ENCODE measurements at places on chromosomes 5 and 9.

DNA sequence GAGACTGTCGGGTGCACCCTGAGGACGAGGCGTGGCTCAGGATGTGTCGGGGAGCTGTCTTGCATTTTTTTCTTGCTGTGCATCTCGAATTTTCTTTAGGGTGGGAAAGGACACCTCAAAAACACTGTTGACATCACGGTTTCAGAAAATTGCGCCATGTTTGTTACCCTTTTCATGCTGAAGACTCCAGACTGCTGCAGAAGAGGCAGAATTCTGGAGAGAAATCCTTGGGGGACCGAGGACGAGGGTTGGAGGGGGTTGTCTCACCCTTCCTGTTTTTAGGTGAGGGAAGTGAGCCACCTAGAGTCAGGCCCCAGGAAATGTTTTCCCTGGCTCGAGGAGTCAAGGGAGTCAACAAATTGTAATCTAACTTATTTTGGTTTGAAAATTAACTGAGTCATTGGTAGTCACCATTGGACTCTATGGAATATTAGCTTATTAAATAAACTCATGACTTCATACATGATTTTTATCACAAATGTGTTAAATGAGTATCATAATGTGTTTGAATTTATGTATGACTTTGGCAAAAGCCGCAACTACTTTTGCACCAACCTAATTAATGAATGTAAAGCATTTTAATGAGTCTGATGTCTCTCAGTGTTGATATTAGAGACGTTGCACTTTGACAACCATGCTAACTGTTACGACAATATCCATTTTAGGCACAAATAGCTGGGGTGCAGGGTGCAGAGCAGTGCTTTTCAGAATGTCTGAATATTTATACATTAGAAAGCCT is 724 bp upstream of the LYSMD3 start:
- DNase-seq = peak; percentile 73

DNA sequence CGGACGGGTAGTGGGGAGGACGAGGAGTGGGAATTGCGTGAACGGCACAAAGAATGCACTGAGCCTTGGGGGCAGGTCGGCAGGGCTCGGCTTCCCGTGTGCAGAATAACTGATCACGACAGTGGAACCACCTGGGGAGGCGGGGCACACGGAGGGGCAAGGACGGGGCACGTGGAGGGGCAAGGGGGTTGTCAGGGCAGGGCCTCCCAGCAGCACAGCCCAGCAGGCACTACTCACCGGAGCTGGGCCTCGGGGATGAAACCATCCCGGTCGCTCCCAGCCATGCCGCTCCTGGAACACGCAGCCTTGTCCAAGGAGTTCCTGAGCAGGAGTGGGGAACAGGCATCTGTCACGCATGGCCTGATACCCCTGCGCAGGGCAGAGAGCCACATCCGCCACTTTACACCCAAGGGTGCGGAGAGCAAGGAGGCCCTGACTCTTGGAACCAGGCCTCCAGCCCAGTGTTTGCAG is 33.4 kb downstream of the SARDH start:
- no peak for DNase-seq

DNA sequence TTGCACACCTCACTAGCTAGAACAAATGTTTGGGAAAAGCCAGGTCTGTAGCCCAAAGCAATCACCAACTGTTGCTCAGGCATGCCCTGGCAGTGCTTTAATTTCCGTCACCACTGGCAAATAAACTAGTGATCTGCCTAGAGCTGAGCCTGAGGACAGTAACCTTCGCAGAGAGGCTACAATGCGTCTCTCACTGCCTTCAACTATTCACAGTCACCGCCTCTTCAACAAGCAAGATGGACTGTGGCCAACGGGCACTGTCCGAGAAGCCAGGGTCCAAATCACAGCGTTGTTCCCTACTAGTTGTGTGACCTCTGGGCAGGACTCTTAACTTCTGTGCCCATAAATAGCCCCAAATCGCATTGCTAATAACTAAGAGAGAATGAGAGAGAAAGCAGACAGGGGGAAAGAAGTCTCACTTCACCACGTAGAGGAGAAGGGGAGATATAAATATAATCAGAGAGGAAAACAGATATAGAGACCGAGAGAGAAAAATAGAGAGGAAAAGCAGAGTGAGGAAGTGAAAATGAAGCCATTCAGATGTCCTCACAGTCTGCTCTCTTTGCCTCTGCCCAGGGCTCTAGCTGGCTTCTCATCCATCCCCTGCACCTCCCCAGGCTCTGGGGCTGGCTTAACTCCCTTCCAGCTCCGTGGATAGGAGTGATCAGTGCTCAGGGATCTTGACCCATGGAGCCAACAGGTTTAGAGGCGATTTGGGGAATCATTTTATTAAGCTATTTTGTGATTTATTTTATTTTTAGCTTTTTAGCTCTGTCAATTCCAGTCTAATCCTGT is 157.9 kb downstream of the ZDHHC21 start:
- DNase-seq = no peak

GRCh38 chr5:77599679-77600078 is 38.8 kb downstream of the OTP start:
- DNase-seq = no peak

DNA sequence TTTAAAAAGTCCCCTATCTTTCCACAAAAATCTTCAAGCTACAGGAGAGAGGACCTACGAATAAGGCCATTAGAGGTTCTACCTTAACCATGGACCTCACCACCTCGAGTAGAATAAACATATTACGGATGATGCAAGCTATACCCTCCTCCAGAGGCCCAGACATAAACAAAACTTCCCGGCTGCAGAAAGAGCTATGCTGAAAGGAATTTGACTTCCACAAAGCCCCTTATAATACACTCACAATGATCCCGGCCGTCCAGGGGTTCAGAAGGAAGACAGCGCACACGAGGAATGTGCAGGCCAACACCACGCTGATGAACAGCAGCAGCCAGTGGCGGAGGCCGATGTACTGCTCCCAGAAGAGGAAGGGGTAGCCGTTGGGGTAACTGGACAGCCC is 59.0 kb downstream of the PTCH1 start:
- DNase-seq = no peak

DNA sequence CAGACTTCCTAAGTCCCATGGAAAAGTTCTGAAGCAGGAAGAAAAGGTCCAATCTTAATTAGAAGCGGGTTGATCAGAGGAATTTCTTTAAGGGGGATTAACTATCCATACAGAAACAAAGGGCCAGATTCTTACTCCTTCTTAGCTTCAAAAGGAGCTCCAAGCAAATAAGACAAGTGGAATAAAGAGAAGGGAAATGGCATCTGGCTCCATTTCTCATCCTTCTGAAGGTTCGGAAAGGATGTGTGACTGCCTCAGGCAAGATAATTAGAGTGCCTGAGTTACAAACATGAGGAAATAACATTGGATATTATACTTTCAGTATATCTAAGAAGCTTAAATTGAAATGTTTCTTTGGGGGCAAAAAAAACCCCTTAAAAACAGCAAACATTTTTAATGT is 88.1 kb upstream of the ADAMTS19 start:
- DNase-seq = no peak

DNA sequence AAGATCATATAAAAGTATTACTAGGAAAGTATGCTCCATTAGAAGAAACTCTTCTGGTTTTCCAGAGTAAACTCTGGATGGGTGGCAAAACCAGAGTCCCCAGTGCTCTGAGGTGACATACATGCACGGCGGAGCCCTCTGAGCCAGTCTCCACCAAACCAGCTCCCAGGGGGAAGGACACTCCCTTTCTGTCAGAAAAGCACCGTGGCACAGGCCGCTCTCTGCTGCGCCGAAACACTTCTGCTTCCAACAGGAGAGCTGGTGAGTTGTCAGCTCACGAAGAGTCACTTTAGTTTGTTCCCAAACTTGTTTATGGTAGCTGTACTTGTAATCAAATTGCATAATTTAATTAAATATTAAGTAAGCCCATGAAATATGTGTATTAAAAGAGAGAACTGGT is 184.6 kb downstream of the CDK5RAP2 start:
- no peak for DNase-seq

- no peak for DNase-seq
Measured at GRCh38 chr5:34535944-34536623, 120.0 kb upstream of the RAI14 start.

DNA sequence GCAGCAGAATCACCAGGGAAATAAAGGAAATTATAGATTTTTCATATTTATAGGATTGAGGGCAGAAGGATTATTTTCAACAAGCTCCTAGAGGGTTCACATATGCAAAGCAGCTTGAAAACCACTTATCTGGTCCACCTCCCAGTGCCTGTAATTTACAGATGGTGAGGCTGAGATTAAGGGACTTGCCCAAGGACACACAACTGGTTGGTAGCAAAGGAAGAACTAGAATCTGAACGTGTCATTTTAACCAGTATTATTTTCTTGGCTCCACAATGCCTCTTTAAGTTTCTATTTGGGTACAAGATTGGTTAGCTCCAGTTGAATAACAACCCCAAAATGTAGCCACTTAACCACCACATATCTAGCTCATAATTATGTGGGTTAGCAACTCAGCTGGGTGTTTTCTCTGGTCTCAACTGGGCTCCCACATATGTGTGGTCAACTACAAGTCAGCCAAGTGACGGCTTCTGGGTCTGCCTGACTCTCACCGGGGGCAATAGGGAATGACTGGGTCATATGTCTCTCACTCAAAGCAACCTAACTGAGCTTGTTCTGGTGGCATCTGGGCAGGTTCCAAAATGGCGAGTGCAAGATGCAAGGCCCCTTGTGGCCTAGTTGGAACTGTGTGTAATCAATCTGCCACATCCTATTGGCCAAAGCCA is 127.7 kb downstream of the ZDHHC21 start:
- DNase-seq = no peak

GRCh38 chr5:132681476-132681831 is 7.7 kb downstream of the IL4 start:
- DNase-seq = no peak

GRCh38 chr5:74313896-74314295 is 326.6 kb downstream of the ENC1 start:
- no peak for DNase-seq

DNA sequence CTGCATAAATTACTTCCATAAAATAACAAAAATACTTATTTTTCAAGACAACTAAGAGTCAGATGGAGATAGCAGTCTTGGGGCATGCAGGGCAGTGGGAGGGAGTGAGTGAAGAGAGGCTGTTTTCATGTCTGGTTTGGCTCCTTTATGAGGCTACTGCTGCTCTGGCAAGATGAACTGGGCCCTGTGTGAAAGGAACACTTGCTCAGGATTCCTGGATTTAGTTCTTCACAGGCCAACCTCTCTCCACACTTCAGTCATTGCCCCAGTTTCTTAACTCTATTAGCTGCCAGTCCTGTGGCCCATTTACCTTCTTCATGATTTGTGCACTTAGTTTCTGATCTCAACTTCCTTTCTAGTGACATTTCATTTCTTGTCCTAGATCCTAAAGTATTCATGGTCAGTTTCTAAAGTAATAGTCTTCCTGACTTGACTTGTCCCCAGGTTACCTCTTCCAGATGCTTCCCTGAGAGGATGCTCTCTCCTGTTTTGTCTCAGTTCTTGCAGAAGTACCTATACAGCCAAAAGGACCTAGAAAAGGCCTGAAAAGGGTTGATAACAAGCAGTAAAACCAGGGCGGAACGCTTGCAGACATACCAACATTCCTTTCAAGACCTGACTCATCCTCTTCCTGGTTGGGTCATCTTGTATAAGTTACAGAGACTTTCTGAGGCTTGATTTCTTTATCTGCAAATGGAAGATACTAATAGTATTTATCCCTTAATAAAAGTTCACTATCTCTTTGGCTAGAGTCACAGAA is 77.0 kb upstream of the ZFAND5 start:
- peak; percentile 66 for DNase-seq

GRCh38 chr9:78031444-78031892 is at the start of gene GNAQ:
Gene GNAQ, minus strand, starts transcription at chr9:78031811. Its CDS starts 576 bp downstream, at chr9:78031235.
- no peak for DNase-seq

DNA sequence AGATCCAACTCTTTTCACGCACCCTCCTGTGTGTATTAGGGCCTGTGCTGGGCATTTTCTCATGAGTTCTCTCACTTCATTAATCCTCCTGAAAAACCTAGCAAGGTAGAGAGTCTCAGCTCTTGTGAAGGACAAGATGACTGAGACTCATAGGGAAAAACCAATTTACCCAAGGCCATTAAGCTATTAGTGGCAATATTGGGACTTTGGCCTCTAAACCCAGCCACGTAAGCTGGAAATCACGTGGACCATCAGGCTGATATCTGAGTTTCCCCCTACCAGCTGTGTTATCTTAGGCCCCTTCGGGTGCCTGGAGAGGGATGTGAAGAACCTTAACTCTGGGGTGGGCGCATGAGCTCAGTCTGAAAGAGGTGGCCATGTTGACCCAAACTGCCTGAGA is 80.7 kb downstream of the ANKH start:
- no peak for DNase-seq

GRCh38 chr9:133369933-133370332 is 5.9 kb downstream of the SURF4 start:
- no peak for DNase-seq

- DNase-seq = no peak
Measured at GRCh38 chr5:14869668-14870164, 1.9 kb downstream of the ANKH start.

GRCh38 chr5:53478411-53479044 is 1.9 kb upstream of the FST start:
- peak; percentile 62 for DNase-seq

GRCh38 chr5:72305194-72306142 is 14.6 kb downstream of the MRPS27 start:
- no peak for DNase-seq

DNA sequence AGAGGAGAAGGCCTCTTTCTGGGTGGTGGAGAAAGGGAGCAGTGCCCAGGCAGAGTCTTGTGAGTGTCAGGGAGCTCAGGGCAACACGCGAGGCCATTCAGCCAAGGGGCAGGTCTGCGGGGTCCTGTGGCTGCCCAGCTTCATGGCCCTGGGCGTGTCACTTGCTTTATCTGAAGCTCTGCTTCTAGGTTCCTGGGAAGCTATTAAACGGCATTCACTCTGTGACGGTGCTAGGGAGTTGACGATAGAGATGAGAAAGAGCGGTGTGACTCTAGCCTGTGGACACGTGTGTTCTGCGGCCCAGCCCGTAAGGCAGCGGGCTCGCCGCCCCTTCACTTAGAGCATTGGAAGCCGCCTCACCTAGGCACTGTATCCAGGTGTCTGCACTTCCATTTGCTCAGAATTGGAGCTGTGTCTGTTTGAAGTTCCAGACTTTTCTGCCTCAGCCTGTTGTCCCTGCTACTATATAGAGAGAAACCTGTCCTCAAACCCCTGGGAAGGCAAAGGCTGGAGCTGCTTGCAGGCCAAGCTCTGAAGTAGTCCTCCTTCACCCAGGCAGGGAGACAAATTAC is 88.3 kb downstream of the PHF2 start:
- no peak for DNase-seq

- DNase-seq = no peak
Measured at GRCh38 chr5:93721511-93721910, 19.9 kb downstream of the POU5F2 start.

GRCh38 chr9:91154686-91155085 is 207.0 kb downstream of the AUH start:
- DNase-seq = no peak

- no peak for DNase-seq
Measured at GRCh38 chr9:17217272-17217671, 82.4 kb downstream of the CNTLN start.

Data from fibroblast of gingiva (primary cell).